ENCODE measurements at places on chromosomes 2 and 18.
A peak's percentile ranks its signal among the peaks of the same experiment; 100 is the strongest.

- DNase-seq: no peak
These were observed 51.5 kb downstream of the PUM2 start for GRCh38 chr2:20299113-20299512.

GRCh38 chr2:60512062-60512622, 41.3 kb downstream of the BCL11A start:
- DNase-seq: no peak

- DNase-seq: no peak
These were observed 195.9 kb downstream of the RTP5 start for GRCh38 chr2:242065426-242065825.

DNA sequence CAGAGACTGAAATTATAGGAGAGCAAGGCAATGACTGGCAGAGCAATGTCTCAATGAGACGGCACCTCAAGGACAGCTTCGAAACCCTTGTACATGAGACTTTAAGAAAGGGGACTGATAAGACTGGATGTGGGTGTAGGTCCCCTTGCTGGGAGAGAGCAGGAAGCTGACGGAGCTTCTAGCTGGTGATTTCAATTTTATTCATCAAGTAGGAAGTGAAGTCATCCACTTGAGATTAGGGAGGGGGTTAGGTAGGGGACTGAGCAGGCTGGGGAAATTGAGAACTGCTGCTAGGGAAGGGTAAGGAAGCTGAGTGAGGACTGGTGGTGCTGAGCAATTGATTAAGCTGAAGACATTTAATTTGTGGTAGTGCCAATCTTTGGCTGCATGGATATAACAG, 99.5 kb upstream of the ITGB6 start:
- DNase-seq: no peak

- DNase-seq: no peak
These were observed 80.9 kb downstream of the SP100 start for GRCh38 chr2:230496891-230497290.

DNA sequence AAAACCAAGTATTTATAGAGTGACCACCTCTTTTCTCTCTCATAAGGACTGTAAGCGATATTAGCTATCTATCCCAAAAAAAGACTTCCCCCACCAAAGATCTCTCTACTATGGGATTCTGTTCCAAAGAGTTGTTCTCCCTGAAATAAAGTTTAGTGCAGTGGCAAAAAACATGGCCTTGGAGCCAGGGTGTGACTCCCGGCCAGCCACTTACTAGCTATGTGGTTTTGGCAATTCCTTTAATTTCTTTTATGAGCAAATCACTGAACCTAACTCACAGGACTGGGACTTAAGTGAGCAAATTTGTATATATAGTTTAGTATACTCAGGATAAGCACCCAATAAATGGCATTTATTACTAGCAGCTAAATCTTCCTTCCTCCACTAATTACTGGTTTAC, 42.6 kb downstream of the SESTD1 start:
- no peak for DNase-seq

DNA sequence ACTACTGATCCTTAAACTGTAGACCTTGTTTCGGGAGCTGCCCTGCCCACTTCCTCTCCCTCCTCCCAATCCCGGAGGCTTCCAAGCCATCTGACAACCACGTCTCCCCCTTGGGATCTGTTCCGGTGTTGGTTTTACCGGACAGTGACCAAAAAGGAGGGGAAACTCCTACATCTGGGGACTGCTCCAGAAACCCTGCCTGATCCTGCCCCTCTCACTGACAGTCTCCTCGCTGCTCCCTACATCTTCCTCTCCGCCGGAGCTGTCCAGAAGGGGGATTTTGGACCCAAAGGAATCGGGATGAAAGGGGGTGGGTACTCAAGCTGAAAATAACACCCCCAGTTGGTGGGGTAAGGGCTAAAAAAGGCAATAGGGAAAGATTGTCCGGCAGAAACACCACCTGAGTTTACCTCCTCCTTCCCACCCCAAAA, 1.5 kb downstream of the INO80D start:
- DNase-seq: peak; percentile 25

GRCh38 chr2:128605421-128605820, 286.8 kb upstream of the HS6ST1 start:
- DNase-seq: no peak

- DNase-seq: no peak
These were observed 265.9 kb downstream of the NRXN1 start for GRCh38 chr2:50766058-50766457.

DNA sequence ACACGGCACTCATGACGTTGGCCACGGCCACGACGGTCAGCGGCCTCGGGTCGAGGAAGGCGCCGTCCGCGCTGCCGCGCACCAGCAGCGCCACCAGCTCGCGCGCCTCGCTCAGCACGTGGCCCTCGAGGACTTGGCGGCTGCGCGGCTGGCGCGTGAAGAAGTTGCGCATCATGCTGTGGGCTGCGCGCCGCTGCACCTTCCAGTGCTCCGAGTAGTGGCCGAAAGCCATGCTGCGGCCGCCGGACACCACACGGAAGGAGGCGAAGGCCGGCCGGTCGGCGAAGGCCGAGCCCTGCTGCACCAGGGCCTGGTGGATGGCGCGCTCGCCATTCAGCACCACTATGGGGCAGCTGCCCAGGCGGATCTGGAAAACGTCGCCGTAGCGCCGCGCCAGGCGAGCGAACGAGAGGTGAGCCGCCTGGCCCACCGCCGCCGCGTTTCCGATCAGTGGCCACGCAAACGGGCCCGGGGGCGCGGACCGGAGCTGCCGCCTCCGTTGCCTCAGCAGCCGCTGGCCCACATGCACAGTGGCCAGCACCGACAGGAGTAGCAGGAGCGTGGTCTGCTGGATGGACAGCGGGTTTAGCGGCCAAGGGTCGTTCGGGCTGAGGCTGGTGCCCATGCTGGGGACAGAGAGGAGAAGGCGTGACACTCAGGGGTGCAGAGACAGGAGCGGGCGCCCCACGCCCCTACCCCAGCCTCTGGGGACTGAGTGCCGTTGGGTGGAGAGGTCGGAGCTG, 1.0 kb downstream of the CYP1B1 start:
- DNase-seq: no peak

DNA sequence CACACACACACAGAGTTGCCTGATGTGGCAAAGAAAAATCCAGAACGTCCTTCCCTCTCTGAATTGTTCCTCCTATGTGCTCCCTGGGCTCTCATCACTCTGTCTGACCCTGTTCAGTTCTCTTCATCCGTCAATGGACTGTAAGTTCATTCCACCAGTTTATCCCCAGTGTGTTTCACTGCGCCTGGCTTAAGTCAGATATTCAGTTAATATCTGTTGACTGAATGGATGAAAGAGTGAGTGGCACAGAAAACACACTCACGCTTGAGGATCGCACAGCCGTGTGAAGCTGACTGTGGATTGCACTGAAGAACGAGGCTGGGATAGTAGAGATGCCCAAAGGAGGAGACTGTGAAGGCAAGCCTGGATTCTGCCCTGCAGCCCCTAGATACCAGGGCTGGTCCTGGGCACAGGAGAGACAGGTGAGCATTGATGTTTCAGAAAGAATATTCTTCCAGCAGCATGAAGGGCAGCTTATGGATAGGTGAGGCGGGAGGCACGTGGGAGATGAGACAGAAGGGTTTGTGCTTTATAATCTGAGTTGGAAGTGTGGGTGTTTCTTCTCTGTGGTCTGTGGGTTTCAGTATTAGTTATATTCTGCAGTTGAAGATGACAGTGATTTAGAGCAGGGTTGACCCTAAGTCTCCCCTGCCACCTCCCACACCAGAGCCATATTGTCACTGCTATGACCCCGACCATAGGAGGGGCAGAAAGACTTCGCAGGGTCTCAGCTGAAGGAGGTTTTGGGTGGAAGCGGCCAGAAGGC, 129.9 kb downstream of the SOCS6 start:
- no peak for DNase-seq

- DNase-seq: peak; percentile 41
These were observed 651.9 kb downstream of the SLC4A3 start for GRCh38 chr2:220279372-220279771.

DNA sequence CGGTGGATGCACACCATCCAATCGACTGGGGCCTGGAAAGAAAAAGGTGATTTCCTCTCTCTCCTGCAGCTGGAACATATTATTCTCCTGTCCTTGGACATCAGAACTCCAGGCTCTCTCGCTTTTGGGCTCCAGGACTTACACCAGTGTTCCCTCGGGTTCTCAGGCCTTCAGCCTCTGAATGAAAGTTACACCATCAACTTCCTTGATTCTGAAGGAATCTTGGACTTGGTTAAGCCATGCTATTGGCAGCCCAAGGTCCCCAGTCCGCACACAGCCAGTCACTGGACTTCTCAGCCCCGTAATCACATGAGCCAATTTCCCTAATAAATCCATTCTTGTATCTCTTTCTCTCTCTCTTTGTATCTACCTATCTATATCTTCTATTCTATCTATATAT, 418.9 kb downstream of the IRS1 start:
- no peak for DNase-seq

DNA sequence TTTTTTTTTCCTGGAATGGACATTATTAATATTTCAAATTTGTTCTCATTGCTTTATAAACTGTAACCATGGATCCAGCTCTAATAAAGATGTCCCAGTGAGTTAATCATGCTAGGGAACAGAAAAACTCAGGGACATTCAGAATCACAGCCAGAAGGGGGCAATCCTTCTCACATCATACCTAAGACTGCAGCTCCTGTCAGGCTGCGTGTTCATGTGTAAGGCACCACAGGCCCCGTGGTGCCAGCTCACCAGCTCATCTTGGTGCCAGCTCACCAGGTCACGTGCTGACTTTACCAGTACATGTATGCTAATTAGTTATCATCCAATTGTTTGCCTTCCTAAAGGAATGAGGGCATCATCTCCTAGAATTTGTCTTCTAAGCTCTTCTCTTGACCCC, 84.7 kb upstream of the NEDD4L start:
- no peak for DNase-seq

- DNase-seq: peak; percentile 36
These were observed 36.4 kb downstream of the PXDN start for GRCh38 chr2:1707771-1708418.

GRCh38 chr2:84781942-84782716, 98.8 kb downstream of the TRABD2A start:
- DNase-seq: no peak

GRCh38 chr18:48819276-48819675, 131.5 kb downstream of the SMAD7 start:
- no peak for DNase-seq

DNA sequence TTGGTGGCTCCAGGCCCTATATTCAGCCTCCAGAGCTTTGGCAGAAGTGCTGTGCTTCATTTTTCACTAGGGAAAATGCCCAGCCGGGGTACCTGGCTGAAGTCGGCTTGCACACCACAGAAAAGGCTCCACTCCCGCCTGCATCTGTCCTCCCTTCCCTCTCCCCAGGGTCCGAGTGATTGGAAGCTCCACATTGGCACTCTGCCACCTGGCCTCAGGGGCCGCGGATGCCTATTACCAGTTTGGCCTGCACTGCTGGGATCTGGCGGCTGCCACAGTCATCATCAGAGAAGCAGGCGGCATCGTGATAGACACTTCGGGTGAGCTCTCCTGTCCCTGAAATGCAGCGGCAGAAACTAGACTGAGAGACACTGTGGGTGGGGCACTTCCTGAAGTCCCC, 47.4 kb downstream of the IMPA2 start:
- no peak for DNase-seq

All from T1000 (cell line).